Effector CD4-positive, alpha-beta T cell (primary cell): ENCODE measurements at places on chromosomes 16 and 17.

- DNase-seq, result no peak
These were observed 84.8 kb upstream of the CPHXL start for GRCh38 chr16:75811020-75811634.

DNA sequence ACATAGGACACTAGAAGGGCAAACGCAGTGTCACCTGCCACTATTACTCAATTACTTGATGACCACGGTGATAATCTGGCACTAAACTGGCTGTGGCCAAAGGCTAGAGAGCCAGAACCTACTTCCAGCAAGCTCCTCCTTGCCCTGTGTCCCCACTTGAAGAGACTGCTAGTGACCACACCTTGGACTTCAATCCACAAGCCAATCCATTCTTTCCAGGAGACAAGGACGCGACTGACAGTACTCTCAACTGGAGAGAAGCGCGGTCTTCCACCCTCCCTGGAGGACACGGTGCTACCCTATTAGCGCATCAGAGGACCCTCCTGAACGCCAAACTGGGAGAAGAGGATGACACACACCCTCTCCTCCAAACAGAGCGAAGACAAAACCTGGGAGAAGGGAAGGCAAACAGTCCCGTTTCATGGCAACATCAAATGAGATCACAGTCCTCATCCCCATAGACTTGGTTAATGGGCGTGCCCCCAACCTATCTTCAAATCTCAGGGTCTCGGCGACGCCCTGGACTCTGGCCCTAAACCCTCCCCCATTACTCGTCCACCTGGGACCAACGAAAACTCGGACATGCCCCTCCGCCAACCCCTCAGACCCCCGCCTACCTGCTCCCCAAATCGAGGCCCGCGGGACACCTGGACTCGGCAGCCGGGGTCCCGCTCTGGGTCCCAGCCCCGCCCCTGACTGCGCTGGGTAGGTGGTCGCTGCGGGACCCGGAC, 508 bp downstream of the FLCN start:
- no peak for DNase-seq

- DNase-seq, result no peak
These were observed 79.8 kb downstream of the NT5M start for GRCh38 chr17:17382971-17383370.

DNA sequence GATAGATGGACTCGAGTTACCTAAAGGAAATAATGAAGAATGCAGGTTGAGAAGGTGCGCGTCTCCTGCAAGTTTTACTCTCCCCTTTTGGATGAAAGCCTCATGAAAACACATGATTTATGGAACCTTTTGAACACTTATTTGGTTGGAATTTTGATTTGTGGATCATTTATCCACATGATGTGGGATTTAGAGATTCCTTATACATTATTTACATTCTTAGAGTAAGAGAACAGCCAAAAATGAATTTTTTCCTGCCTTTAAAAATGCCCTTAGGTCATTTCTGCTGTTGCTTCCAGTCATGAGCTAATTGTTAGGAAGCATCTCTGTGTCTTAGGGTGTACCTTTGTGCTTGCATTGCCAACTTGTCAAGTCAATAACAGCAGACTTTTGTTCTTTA, 99.9 kb downstream of the RPTOR start:
- no peak for DNase-seq

- no peak for DNase-seq
These were observed 264.0 kb upstream of the CCL2 start for GRCh38 chr17:33990943-33991706.

DNA sequence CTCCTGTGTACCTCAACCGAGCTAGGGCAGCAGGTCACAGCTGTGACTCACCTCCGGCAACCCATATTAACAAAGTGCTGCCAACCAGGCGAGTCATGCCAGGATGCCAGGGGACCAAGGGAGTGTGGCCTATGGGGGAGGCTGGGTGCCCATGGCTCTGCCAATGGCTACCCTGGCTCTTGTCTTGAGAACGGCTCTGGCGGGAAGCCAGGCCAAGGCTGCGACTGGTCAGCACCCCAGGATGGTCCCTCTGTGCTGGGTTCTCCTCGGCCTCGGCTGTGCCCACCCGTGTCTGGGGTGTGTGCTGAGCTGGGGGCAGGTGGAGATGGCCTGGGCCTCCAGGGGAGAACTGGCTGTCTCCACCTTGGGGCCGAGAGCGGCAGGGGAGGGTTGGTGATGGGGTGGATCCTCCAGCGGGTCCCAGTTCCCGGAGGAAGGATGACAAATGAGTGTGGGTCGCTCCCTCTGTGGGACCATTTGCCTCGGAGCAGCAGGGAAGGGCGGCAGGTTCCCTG, 75.8 kb downstream of the MRC2 start:
- DNase-seq, result no peak

DNA sequence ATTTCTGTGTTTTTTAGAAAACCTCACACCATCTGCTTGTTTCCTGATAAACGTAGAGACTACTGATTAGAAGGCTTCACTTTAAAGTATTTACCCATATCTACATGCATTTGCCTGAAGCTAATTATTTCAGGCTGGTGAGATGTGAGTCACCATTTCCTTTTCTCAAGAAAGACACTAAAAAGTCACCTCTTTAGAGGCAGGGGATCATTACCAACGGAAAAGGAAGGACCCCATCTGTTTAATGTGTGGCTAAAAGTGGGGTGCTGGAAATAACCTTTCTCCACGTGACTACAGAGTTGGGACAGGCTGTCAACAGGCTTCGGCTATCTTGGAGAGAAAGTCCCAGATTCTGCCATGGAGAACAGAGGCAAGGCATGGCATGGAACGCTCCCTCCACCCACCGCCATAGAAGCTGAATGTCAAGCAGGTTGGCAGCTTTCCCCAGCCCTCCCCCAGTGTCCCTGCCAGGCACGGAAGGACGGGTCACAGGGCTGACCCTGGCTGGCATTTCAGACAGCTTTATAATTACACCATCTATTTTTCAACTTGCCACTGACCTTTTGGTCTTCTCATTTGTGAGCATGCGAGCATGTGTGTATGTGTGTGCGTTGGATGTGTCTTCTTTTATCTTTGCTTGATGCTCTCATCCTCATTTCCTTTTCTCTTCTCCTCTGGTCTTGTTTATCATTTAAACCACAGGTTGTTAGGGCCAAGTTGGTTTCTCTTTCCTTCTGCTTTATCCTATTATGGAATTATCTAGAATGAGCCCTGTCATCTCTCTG, 157.0 kb downstream of the CPPED1 start:
- DNase-seq, result no peak

GRCh38 chr17:45096141-45096540, 35.0 kb downstream of the NMT1 start:
- no peak for DNase-seq

- DNase-seq, result no peak
These were observed 40.9 kb downstream of the TK2 start for GRCh38 chr16:66508914-66509496.

- no peak for DNase-seq
These were observed 145.6 kb upstream of the RCVRN start for GRCh38 chr17:10050597-10051101.

DNA sequence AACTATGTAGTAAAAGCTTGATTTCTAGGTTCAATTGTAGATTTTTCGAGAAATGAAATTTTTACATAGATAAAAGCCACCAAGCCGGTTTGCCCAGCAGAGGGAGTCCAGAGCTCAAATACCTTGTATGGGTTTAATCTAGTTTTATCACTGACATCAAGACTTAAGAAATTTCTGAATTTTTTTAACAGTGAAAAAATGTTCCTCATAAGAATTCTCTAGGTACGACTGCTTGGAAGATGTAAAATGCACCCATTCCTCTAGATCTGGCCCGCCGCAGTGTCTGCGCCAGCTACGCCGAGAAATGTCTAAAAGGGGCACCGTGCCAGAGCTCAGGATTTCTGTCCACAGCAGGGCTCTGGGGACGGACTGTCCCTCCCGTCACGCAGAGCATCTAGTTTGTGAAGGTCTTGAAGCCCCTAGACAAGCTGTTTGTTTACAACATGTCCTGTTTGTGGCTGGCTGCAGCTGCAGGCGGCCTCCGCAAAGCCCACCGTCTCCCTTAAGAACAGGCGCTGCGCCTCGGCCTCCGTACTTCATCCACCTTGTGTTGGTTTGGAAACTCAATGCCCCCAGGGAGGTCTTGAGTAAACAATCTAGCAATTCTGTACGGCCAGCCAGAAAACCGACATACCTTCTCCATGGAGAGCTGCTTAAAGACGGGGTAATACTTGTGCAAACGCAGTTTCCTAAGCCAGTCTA, 24.8 kb downstream of the MAP1LC3B start:
- peak; percentile 11 for DNase-seq

GRCh38 chr17:72545766-72546165, 424.9 kb downstream of the SOX9 start:
- DNase-seq, result no peak

- DNase-seq, result no peak
These were observed 87.9 kb upstream of the TOB1 start for GRCh38 chr17:50953831-50954601.

DNA sequence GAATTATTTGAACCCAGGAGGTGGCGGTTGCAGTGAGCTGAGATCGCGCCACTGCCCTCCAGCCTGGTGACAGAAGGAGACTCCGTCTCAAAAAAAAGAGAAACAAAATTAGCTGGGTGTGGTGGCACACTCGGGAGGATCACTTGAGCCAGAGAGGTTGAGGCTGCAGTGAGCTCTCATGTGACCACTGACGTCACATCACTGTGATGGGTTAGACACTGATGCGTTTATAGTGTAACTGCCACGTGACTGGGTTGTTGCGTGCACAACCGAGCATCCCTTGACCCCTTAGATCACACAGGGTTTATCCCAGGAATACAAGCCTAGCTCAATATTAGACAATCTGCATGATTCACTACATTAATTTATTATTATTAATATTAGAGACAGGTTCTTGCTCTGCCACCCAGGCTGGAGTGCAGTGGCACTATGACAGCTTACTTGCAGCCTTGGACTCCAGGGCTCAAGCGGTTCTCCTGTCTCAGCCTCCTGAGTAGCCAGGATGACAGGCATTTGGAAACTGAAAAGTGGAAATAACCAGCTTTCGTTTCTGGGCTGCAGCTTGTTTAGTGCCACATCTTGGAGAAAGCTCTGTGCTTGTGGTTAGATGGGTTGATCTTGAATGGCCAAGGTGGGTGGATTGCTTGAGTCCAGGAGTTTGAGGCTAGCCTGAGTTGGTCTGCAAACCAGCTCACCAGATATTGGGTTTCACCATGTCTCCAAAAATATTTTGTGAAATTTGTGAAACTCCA, 26.4 kb upstream of the ABR start:
- DNase-seq, result no peak

DNA sequence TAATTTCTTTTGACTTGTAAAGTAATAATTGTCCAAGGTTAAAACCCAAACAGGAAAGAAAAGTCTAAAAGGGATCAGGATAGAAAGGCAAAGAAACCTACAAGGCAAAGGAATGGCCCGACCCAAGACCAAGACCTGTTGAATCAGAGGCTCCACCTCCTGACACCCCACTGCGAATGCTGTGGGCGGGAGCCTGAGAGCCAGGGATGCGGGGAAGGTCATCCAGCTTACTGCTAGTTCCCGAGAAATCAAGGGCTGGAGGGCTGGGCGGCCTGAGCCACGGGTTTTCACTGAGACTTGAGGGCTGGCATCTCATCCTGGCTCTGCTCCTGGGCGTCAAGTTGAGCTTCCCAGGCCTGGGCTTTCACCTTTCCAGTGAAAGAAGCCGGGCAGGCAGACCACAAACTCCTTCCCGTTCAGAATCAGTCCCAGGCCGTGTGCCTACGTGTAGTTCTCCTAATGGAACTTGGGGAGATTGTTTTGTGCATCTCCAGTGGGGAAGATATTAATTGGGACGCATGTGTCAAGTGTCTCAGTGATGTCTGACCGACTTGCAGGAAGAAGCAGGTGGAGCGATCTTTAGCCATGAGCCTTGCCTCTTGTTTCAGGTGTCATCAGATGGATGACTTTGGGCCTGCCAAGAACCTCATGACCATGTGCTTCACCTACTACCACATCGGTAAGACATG, 36.9 kb downstream of the CIBAR2 start:
- DNase-seq, result no peak

DNA sequence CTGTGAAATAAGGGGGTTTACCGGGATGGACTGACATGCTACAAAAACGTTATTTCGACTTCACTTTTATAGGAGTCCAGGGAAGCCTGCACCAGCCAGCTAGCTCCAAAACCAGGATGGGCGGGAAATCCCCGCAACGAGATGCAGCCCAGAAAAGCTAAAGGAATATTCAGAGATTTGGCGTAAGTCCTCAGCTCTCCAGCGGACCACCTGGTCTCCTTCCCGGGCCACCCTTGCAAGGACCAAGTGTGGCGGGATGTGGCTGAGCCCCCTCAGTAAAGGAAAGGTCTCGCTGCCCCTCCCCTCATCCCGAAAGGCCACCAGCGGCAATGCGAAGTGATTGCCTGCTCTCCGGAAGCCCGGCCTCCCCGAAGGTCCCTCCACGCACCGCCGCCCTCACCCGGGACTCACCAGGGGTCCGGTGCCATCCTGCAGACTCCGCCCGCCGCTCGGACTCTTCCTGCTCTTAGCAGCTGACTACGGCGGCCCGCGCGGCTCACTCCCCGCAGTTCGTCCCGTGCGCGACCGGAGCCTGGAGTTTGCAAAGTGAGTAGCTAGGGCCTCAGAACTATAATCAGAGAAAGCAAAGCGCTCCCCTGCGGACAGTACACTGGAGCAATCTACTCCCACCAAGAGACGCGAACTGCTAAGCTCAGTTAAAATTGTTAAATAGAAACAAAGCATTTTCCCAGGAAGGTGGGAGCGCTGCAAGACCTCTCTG, at the start of gene STX8:
Gene STX8 (minus strand): TSS at position 440 of the 721 bp plus-strand sequence. CDS start 12 bp downstream, at position 428.
- peak; percentile 61 for DNase-seq

DNA sequence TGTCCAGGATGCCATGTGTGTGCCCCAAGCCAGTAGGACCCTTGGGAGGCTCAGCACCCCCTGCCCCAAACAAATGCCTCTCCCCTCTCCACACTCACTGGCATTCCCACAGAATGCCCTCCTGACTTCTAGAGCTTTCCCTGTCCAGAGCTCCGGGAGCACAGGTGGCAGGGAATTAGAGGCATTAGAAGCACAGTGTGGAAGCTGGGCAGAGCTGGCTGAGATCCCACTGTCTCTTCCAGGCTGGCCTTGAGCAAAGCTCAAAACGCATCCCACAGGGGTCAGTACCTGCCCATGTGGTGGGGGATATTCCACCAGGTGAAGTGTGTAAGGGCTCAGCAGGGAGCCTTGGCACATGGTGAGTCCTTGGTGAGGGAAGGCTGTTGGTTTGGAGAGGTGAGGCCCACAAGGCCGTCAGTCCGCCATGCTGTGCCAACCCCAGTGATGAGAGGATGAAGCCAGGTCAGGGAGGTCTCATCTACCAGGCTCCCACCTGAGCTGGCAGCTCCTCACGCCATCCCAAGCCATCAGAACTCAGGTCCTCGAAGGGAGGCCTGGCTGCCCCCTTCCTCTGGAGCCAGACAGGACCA, 18.1 kb downstream of the ENDOV start:
- no peak for DNase-seq
